Left cardiac atrium (tissue), 4 donors: ENCODE measurements at places on chromosomes 16 and 17. TPM values are rescaled to one million over a fixed set of nuclear protein-coding genes. Genes with fewer than 3 reads are reported as not detected.
A peak's percentile ranks its signal among the peaks of the same experiment; 100 is the strongest.

- no peak for DNase-seq
Observed at GRCh38 chr16:17939122-17939536, 397.4 kb downstream of the NPIPA8 start.

GRCh38 chr17:31397256-31397939, 5.9 kb downstream of the RAB11FIP4 start:
- no peak for DNase-seq

- peak; percentile 39 for DNase-seq
Observed at GRCh38 chr16:20300312-20301097, 26.8 kb downstream of the GP2 start.

- DNase-seq = no peak
Observed at GRCh38 chr17:49553676-49554335, 21.9 kb upstream of the NXPH3 start.

DNA sequence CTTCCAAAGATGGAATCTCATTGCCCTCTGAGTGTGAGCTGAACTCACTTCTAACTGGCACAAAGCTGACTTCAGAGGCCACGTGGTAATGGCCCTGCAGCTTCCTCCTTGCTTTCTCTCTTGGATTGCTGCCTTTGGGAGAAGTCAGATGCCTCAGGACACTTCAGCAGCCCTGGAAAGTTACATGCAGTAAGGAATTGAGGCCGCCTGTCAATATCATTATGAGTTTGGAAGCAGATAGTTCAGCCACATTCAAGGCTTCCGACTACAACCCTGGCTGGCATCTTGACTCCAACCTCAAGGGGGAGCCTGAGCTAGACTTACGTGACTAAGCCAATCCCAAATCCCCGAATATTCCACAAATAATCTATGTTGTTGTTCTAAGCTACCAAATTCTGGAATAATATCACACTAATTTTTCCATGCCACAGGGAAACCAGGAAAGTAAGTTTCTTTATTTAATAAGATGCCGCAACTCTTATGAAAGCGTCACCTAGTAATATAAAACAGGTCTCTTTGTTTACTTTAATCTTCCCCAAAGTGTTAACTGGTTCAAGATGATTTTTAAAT, 13.6 kb downstream of the CEP20 start:
- DNase-seq = peak; percentile 51

- DNase-seq = no peak
Observed at GRCh38 chr17:49101054-49101534, 31.5 kb upstream of the B4GALNT2 start.

- no peak for DNase-seq
Observed at GRCh38 chr16:11978080-11978479, 1.5 kb downstream of the SNX29 start.

- DNase-seq = no peak
Observed at GRCh38 chr16:14375132-14375491, 254.9 kb downstream of the PARN start.

DNA sequence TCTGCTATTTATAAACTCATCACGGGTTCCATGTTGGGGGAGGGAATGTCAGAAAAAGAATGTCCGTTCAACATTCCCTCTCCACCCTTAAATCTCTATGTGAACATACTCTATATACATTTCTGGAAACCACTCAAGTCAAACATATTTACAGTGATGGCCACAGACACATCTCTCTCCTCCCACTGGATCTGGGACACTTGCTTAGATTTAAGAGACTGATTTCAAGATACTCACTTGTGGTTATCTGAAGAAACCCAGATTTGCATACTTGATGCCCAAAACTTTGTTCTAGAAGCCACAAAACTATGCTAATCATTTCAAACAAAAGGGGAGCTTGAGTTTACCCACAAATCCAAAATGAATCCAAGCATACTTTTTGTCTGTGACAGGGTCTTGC, 182.9 kb upstream of the SOX9 start:
- DNase-seq = no peak

DNA sequence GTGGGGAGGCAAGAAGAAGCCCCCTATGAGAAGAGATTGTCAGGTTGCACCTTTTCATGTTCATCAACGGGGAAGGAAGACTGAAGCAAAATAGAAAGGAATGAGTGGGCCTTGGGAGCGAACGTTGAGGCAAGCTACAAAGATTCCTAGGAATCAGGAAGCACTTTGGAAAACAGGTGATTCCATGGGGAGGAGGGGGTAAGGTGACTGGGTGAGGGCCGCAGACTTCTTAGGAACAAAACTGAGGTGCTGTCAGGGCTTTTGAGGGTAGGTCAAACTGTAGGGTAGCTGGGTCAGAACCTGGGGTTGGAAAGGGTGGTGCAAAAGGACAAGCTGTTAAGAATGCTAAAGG, 528 bp downstream of the ITFG1 start:
- DNase-seq = no peak

GRCh38 chr17:40922239-40922638, 15.2 kb downstream of the KRT23 start:
- peak; percentile 52 for DNase-seq

DNA sequence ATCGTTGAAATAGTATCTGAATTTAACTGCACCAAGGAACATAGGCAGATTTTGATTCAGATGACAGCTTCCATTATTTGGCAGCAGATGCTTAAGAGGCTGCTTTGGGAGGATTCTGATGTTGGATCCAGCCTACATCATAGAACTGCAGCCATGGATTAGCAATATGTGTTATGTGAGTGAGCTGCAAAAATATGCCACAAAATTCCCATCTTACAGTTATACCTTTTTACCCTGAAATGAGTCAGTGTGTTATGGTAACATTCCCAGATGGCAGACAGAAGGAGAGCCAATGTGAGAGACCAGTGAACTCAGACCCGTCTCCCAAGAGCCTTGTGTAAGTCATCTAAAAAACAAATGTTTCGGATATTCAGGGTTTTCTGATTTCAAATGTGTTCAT, 206.1 kb downstream of the CDH13 start:
- no peak for DNase-seq

- no peak for DNase-seq
Observed at GRCh38 chr17:57723427-57724025, 21.6 kb downstream of the CCDC182 start.

DNA sequence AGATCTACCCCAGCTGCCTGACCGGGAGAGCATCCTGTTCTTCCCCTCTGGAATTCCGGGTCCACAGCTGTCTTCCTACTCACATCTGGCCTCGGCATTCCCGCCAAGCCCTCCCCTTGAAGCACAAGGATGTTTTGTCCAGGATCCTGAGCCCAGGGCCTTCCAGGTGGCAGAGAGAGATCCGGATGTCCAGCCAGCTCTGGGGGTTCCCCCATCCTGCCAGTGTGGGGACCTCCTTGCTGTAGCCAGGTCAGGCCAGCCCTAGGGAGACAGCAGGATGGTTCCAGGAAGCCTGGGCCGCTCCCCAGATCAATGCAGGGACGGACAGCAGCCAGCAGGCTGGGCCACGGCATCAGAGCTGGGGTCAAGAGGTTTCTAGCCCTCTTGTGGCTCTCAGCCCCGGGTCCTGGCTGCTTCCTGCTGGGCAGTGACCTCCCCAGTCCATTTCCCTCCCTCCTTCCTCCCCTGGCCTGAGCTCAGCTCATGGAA, 55.3 kb downstream of the SOCS3 start:
- DNase-seq = no peak

DNA sequence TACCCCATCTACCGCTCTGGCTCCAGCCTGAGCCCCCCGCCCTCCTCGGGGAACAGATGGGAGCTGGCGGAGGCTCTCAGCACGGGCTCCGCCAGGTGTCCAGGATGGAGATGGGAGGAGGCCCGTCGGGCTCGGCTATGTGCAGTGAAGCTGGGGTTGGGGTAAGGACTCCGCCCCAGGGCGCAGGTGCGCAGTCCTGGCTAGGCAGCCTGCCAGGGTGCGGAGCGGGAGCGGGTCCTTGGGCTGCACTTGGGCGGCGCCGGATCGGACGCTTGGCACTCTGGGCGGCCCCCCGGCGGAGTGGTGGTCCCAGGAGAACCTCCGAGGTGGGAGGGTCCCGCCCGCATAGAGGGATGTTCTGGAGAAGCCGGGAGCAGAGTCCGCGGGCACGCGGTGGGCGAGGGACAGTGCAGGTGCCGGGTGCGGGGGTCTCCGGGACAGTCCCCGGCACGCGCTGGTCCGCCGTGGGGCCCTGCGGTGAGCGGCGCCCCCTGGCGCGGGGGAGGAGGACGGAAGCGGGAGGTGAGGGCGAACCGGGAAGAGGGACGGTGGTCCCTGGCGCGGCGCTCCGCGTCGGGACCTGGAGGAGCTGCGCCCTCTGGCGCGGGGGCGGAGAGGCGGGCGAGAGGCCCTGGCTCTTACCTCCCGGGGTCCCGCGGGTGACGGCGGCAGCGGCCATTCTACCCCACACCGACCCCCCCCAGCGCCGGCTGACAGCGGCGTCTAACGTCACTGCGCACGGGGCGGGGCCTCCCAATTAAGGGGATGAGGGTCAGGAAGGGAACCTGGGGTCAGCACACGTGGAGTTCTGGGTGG, at the start of gene CAMTA2:
Gene CAMTA2, minus strand, starts transcription at position 725 of the 816 bp plus-strand sequence. CDS start 1,453 bp downstream, outside the sequence.
- DNase-seq = peak; percentile 96

GRCh38 chr16:4976611-4977145, 18.5 kb downstream of the SEC14L5 start:
- DNase-seq = no peak

- no peak for DNase-seq
Observed at GRCh38 chr16:56608876-56609462, 585 bp downstream of the MT2A start.

DNA sequence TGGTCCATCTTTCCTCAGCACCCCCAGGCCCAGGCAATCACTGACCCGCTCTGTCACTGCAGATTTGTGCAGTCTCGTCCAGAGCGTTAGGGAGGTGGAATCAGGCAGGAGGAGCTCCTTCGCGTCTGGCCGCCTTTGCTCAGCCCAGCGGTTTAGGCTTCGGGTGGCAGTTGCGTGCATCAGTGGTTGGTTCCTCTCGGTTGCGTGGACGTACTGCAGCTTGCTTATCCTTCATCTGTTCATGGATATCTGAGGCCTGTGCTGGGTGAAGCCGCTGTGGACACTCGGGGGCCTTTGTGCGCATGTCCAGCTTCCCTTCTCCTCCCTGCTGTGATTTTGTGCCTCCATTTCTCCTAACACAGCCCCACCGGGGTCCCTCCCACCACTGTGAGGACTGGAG, 4.7 kb upstream of the P2RX1 start:
- DNase-seq = no peak

DNA sequence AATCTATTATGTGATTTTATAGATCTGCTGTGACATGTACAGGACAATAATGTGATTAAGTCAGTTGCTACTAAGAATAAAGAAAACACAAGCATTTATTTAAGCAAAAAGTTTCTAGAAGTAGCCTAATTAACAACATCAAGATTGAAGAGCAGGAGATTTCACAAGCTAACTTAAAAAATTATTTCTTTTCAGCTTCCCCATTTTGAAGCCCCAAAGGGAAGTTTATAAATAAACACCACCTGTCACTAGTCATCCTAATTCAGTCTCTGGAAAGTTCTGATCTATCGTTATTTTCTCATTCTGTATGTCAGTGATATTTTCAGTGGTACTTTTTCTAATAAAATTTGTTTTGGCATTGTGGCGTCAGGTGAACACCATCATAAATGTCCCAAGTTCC, 8.3 kb downstream of the CAPNS2 start:
- DNase-seq = no peak

- no peak for DNase-seq
Observed at GRCh38 chr16:53673189-53673588, 30.5 kb downstream of the RPGRIP1L start.

- DNase-seq = no peak
Observed at GRCh38 chr17:9330141-9330540, 245.5 kb downstream of the STX8 start.

DNA sequence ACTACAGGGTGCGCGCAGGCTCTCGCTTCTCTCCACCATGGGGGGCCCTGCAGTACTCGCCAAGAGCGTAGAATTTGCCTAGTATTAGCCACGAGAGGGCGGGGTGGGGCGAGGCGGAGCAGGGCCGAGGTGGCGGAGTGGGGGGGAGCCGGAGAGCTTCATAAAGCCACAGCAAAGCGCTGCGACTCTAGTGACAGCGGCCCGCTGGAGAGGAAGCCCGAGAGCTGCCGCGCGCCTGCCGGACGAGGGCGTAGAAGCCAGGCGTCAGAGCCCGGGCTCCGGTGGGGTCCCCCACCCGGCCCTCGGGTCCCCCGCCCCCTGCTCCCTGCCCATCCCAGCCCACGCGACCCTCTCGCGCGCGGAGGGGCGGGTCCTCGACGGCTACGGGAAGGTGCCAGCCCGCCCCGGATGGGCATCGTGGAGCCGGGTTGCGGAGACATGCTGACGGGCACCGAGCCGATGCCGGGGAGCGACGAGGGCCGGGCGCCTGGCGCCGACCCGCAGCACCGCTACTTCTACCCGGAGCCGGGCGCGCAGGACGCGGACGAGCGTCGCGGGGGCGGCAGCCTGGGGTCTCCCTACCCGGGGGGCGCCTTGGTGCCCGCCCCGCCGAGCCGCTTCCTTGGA, at the start of gene TBX21:
Gene TBX21, plus strand, starts transcription at position 190 of the 627 bp plus-strand sequence. Its CDS starts 219 bp downstream, at position 409.
- peak; percentile 70 for DNase-seq

DNA sequence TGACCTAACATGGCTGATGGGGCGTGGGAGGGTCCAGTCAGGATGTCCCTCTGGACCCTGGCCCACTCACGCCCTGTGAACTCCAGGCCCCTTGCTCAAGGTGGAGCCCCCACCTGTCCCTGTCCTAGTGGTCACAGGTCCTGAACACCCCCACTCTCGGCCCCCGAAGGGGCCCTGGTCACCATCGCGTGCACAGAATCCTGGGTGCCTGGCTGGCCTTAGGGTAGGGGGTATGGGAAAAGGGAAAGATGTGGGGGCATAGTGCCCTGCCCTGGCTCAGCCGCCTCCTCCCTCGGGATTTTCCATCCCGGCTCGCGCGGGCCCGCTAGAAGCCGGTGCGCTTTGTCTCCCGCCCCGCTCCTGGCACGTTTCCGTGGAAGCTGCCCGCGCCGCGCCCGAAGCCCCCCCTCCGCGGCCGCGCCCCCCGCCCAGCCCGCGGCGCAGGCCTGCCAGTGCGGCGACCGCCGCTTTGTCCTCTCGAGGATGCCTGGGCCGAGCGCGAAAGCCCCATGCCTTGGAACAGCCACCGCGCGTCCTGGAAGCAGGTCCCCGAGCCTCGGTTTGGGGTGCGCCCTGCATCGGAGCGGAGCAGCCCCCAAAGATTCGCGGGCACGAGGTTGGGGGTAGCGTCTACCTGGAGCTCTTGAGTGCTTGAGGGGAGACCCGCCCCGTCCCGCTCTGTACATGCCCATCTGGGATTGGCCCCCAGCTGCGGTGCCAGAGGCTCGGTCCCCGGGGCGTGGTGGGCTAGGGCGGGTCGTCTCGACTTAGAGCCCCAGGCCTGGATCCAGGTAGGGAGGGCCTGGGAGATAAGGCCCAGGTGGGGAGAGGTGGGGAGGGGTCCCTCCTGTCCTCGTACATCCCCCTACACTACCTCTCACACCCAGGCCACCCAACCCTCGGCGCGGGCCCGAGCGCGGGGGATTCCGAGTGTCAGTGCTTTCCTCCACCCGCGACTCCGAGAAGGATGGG, 1.3 kb downstream of the SMPD3 start:
- DNase-seq = no peak

The GP2 gene
- total RNA-seq = not detected

The CLEC3A gene
- not detected for total RNA-seq

The MT1A gene
- total RNA-seq = 19.0 TPM

The PABPN1L gene
- total RNA-seq = not detected

The LASP1 gene
- total RNA-seq = 55.0 TPM

The SLC13A2 gene
- total RNA-seq = not detected
